ENCODE measurements at places on chromosomes 13 and 19.

DNA sequence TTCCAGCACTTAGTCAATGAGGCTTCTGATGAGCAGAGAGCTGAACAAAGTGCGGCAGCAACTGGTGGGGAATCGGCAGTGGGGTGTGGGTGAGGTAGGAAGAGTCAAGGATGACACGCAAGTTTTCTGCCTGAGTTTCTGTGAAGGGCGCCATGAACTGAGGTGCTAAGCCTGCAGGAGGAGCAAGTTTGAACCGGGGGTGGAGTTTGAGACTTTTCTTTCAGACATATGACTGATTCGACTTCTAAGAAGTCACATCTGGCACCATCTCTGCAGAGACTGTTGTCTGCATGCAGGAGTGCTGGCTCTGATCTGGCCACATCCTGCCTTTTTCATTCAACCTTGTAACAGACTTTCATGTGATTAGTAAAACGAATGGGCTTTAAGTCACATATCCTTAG is 14.8 kb upstream of the GPI start:
- no peak for DNase-seq

- DNase-seq: no peak
Measured at GRCh38 chr13:105952973-105953290, 582.5 kb downstream of the EFNB2 start.

DNA sequence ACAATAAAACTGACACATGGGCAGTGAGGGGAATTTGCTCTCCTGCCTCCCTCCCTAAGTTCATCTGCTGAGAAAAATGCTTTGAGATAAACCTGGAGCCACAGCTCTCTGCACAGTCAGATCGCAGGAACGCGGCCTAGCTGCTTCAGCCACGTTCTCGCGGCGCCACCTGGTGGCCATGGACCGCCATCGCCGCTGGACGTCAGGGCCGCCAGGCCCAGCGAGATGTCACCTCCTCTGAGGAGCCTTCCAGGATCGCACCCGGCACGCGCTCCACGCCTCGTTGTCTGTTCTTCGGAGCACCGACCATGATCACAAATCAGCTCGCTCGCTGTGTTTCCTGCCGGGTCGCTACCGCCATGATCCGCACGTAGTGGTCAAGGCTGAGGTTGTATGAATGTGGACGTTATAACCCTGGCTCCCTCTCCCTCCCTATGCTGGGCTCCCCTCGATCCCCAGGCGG is 20.6 kb upstream of the USP29 start:
- DNase-seq: no peak

DNA sequence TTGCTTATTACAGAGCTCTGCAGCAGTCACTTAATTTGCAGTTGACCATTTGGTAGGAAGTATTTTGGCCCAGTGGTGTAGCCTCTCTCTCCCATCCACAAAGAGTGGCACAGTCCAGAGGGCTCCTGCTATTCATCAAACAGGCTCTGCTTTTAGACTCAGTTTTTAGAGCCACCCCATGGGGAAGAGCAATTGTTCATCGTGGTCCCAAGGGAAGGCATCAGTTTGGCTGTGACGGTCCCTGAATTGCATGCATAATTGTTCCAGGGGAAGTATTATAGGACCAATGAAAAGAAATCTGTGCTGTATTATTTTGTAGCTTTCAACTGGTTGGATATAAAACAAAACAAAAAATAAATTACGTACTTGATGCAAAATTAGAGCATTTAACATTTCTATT is 799.0 kb downstream of the DACH1 start:
- DNase-seq: no peak

- no peak for DNase-seq
Measured at GRCh38 chr19:46173886-46174480, 25.9 kb downstream of the IGFL2 start.
